ENCODE measurements at places on chromosomes 6 and 20. TPM values are rescaled to one million over a fixed set of nuclear protein-coding genes. Genes with fewer than 3 reads are reported as not detected.

Gene TSHZ2
- total RNA-seq: 26.9 TPM

Gene SPATA2
- 7.2 TPM for total RNA-seq

Gene SIRPA
- total RNA-seq: 45.3 TPM

Gene CDKAL1
- total RNA-seq: 14.9 TPM

Gene RARS2
- 20.7 TPM for total RNA-seq

Gene RNF39
- not detected for total RNA-seq

Gene PI3
- not detected for total RNA-seq

Gene EYA2
- 24.9 TPM for total RNA-seq

Gene SPAG4
- total RNA-seq: 2.7 TPM
